ENCODE measurements at places on chromosomes 6 and 20.

DNA sequence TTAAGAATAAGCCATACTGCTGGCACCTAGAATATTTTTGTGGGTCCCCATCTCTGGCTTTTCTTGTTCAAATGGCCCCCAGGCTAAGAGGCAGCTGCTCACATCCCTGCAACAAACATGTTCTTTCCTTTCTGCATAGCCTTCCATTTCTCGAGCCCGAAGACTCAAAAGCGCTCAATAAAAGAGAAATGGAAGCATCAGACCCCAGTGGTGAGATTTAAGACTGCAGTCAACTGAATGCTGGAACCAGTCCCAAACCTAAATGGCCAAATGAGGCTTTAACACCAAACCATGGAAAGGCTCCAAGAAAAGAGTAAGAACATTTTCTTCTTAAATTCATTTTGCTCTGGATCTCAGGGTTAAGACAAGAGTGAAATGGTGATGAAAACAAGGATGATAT lies 122.1 kb upstream of the TRAF3IP2 start:
- no peak for DNase-seq

DNA sequence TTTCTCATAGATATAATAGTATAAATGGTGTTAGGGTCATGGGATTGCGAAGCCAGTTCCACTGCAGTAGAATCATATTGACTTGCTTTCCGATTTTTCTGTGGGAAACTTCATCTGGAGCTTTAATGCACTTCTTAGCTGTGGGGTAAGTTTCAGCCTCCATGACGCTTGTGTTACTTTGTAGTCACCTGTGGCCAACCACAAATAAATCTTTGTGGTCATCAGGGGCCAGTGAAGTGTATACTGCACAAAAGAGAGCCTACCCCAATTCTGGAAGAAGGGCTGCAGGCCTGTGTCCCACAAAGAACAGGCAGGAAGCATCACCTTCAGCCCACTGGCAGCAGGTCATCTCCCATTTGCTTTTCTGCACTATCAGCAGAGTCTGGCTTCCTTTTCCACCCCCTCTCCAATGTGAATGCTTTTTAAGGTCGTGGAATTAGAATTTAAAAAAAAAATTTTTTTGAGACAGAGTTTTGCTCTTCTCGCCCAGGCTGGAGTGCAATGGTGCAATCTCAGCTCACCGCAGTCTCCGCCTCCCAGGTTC lies 32.0 kb downstream of the MTHFD1L start:
- no peak for DNase-seq

DNA sequence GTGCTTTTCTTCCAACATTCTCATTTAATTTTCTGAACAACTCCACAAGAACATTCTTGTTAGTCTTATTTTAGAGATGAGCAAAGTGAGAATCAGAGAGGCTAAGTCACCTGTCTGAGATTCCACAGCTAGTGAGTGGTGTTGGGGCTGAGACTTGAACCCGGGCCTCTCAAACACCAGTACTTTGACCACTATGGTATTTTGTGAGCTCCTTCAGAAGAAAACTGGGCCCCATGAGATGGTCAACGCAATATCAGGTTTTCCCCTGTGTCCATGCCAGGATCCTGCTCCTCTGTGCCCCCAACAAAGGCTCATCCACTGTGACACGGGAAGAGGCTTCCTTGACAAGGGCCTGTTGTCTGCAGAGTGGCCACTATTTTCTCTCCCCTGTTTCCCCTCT lies 51.9 kb downstream of the MAFB start:
- no peak for DNase-seq

GRCh38 chr20:23042270-23042669 lies 7.2 kb downstream of the SSTR4 start:
- no peak for DNase-seq

DNA sequence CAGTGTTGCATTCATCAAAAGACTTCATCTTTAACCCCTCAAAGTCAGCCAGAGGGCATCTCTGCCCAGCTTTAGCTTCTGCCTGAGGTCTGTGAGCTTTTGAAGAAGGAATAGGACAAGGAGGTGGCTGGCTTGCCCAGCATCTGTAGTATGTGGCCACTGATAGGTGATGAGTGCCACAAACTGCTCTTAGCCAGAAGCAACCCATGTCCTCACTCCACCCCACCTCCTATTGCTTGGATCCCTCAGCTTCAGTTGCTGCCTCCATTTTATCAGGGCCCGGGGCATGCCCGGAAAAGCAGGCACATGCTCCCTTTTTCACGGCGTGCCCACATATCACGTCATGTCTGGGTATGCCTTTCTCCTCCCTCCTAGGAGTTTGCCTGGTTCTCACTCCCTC lies 11.9 kb upstream of the EFCAB8 start:
- DNase-seq = no peak

- no peak for DNase-seq
These were observed 688.6 kb downstream of the TENT5A start for GRCh38 chr6:81063891-81064290.

GRCh38 chr6:136739501-136739900 lies 52.8 kb downstream of the MAP3K5 start:
- no peak for DNase-seq

- DNase-seq = no peak
These were observed 71.4 kb upstream of the TCF21 start for GRCh38 chr6:133817460-133818047.

- no peak for DNase-seq
These were observed 6.5 kb upstream of the SPTLC3 start for GRCh38 chr20:13002251-13002650.

DNA sequence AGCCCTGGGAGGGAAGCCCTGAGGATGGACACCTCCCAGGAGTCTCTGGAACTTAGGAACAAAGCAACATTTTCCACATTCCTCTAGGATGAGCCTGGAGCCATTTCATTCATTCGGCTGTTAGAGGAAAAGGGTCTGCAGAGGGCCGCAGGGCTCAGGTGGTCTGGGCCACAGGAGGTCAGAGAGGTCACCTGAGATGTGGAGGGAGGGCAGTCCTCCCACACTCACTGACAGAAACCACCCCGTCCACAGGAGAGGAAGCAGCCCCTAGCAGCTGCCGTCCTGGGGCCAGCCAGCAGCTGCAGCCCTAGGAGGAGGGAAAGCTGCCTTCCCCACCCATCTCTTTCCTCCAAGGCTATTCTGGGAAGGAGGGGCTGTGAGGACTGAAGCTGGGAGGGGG lies 207.0 kb downstream of the CDC5L start:
- no peak for DNase-seq

DNA sequence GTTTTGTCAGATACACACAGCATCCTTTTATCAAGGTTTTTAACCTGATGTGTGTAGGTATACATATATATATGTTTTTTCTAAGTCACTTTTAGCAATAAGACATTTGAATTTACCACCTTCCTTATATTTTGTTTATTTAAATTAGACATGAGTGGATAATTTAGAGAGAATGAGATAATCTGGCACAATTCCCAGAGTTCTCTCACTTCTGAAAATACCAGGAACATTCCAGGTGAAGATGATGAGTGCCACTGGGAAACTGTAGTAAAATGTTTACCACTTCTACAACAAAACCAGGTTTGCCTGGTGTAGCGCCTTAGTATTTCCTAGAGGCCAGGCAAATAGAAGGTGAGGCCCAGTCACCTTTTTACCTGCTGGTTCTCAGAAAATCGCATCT lies 189.5 kb downstream of the TMEM242 start:
- DNase-seq = no peak

- no peak for DNase-seq
These were observed 133.4 kb downstream of the HAO1 start for GRCh38 chr20:7806831-7807230.

- peak; percentile 30 for DNase-seq
These were observed 67.8 kb downstream of the MMS22L start for GRCh38 chr6:97215157-97215769.

- DNase-seq = no peak
These were observed 117.3 kb downstream of the MYB start for GRCh38 chr6:135298455-135298854.

DNA sequence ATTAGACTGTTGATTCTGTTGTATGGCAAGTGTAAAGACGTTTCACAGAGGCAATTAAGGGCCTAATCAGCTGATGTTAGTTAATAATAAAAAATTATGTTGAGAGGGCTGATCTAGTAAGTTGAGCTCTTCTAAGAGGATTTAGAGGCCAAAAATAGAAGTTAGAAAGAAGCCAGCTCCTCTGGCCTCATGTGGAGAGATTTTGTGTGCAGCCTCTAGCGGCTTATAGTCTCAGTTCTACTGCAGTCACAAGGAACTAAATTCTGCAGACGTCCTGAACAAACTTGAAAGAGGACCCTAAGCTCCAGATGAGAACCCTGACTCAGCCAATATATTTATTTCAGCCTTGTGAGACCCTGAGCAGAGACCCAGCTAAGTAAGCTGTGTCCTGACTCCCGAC lies 498.6 kb downstream of the BTBD3 start:
- DNase-seq = no peak

DNA sequence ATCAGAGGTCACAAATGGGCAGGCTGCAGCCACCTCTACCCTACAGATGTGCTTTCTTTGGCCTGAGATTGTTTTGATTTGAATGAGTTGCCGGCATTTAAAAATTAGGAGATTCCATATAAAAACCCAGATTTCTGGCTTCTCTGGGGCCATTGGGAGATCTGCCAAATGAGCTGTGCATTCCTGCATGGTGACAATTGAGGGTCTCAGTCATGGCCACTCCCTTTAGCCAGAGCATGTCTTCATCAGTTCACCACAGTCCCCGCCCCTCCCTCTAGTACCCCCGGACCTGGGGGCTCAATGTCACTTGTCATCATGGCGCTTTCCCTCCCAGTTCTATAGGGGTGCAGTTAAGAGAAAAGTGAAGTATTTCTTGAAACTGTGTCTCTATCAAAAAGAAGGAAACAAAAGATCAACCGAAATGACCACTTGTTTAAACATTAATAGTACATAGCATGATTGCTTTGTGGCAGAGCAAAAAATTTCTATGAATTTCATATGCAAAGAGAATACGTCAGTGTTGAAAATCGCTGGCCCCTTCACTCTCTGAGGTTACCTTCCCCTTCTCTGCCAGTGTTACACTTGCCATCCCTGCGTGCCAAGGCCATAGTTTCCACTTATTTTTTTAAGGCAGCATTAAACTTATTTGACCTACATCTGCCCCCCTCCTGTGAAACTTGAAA lies 21.1 kb downstream of the EYA2 start:
- DNase-seq = no peak

GRCh38 chr6:2918936-2919335 lies 15.8 kb upstream of the SERPINB9 start:
- no peak for DNase-seq

DNA sequence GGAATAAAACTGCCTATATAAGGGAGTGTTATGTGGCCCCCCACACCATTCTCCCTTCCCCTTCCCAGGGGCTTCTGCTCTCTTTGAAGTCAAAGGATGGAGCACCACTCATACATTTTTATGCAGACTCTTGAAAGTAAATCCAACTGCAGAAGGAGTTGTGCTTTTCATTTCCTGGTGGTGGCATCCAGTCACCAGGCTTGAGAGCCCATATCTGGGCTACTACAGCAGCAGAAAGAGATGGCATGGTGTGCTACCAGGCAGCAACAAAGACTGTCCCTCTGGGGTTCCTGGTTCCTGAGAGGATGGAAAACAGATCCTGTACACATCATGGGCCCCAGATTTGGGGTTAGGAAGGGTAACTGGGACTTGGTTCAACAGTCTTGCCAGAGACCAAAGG lies 226.4 kb downstream of the CLIC5 start:
- DNase-seq = no peak

GRCh38 chr6:7033202-7033601 lies 74.6 kb upstream of the RREB1 start:
- no peak for DNase-seq

Data from Caki2 (cell line).